ENCODE measurements at places on chromosomes 7 and 10.

DNA sequence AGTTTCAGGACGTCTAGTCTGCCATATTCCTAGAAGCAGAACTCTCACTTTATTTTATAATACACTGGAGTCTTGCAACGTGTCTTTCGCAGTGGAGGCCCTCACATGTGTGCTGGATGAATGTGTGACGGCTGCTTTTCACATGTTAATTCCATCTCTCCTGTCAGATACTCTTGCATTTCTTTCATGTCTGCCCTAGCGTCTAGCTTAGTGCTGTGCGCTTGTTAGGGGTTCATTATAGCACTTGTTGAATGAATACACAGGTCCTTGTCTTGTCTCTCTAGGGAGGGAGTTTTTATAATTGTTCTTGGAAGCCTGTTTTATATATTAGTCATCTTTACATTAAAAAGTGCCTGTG, 94.4 kb downstream of the MAP3K8 start:
- DNase-seq = no peak

DNA sequence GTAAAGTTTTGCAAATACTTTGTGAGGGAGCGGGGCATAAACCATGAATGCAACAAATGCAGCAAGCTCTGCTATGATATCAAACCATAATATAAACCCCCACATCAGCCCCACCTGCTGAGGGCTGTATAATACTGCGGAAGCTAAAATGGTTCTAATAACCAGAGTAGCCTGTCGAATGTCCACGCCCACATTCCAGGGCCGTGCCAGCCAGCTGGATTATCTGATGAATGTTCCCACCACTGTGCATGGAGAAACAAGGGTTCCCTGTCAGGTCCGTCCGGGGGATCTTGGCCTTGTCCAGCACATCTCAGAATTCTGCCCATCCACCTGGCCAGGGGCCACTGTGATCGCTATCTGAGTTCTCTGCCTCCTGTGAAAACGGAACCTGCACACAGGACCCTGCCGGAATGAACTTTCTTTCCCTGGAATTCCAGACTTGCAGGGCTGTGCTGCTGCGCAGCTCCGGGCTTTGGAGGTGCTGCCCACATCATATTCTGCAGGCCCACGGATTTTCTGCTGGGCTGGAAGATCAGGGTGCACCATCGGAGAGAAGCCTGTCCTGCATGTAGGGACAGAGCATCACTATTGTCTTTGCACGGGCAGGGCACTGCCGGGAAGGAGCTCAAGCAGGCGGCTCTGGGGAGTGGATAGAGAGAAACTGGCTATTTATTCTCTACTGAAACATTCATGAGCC, 77.0 kb upstream of the GNA12 start:
- no peak for DNase-seq

GRCh38 chr10:14507176-14507575, 176.5 kb upstream of the FRMD4A start:
- DNase-seq = no peak

DNA sequence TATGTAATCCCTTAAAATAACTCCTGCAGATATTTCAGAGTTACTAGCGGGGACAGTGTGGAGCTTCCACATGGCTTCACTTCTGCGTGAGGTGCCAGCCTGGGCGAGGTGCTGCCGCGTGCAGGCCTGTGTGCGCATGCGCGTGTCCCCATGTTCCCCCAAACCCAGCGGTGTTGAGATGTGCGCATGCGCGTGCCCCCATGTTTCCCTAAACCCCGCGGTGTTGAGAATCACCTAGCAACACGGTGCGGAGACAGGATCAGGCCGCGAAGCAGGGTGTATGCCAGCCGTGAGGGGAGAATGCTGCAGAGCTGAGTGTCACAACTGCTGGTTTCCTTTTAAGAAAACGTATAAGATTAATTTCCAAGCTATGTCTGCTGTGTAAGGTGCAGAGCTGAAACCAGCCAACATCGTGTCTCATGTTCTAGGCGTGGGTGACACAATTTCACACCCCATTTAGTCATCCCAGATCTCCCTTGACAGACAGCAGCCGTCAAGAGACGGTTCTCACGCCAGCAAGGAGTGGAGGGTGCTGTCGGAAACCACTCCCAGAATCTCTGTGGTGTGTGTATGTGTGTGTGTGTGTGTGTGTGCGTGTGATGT, 71.9 kb upstream of the ADARB2 start:
- DNase-seq = no peak

DNA sequence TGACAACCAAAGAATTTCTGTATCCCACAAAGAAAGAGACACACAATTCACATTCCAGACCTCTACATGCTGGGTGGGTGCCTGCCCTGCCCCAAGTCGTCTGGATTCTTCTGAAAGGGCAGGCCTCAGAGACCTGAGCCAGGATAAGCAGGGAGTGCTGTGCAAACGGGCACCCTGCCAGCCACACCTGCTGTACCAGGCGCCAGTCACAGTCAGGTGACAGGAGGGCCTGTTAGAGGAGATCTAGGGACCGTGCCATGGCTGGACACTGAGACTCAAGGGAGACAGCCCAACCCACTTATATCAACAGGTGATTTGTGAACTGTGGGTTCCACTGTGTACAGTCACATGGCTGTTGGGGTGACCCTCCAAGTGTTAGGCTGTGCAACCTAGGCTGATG, 103.1 kb upstream of the AFAP1L2 start:
- no peak for DNase-seq

- DNase-seq = no peak
Observed at GRCh38 chr10:26385443-26385842, 52.7 kb upstream of the APBB1IP start.

DNA sequence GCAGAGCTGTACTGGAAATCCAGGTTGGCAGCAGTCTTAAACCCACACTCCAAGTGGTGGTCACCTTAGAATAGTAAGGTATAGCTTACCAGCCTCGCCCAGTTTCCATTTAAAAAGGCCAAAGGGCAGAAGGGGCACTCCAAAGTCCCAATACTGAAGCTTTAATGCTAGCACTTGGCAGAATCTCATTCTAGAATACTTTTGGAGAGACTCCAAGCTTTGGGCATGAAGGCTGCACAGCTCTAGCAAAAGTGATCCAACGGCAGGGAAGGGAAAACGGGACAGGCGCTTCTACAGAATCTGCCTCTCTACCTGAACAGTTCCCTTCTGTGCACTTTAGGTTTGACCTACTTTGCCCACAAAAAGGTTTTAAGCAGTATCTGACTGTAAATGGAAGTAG, 19.7 kb downstream of the SMURF1 start:
- DNase-seq = no peak

DNA sequence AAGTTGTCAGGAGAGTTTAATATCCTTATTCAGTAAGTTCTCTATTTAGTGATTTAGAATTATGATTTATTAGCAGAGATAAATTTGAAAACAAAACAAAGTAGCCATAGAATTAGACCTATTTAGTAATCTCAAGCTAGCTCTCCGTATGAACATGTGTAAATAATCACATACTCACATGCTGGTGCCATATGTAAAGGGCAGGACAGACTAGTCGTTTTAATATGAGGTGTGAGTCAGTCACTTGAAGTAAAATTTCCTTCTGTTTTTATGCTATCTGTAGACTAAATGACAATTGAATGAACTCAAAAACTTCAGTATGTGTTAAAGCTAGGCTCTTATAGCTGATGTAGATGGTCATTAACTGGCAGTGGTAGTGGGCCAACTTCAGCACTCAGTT, 67.1 kb downstream of the WAC start:
- DNase-seq = no peak

DNA sequence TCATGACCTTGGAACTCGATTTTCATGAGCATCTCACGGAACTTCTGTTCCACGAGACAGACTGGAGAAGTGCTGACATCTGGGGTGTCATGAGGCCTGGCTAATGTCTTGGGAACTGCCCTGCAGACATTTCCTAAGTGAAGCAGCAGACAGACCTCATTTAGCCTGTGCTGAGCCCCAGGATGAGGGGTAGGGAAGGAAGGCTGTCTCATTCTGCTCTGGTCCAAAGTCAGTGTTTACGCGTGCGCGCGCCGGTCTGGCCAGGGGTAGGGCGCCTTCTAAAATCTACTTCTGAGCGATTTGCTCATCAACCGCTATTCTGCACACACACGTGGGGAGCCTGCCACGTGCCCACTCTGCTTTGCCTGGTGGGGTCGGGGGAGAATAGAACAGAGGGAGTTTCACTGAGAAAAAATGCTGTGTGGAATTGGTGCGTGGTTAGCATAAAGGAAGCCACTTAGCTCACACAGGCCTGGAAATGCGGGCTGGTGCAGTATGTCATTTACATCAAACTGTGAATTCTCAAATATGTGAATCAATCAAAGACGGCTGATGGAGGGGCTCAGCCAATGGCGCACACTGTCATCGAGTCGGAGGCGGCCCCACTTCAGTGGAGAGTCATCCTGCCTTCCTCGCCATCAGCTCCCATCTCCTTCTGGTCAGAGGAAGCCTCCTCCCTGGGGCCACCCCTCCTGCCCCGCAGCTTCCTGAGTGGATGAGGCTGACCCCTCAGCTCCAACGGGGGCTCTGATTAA, 335.1 kb downstream of the ADARB2 start:
- no peak for DNase-seq

GRCh38 chr10:61698968-61699655, 36.4 kb downstream of the CABCOCO1 start:
- no peak for DNase-seq

DNA sequence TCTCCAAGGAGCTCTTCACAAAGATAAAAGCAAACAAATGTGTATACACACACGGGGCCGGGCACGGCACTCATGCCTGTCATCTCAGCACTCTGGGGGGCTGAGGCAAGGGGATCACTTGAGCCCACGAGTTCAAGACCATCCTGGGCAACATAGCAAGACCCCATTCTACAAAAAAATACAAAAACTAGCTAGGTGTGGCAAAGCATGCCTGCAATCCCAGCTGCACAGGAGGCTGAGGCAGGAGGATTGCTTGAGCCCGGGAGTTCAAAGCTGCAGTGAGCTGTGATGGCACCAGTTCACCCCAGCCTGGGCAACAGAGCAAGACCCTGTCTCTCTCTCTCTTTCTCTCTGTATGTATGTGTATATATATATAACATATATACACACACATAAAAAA, 22.3 kb downstream of the TTYH3 start:
- no peak for DNase-seq

DNA sequence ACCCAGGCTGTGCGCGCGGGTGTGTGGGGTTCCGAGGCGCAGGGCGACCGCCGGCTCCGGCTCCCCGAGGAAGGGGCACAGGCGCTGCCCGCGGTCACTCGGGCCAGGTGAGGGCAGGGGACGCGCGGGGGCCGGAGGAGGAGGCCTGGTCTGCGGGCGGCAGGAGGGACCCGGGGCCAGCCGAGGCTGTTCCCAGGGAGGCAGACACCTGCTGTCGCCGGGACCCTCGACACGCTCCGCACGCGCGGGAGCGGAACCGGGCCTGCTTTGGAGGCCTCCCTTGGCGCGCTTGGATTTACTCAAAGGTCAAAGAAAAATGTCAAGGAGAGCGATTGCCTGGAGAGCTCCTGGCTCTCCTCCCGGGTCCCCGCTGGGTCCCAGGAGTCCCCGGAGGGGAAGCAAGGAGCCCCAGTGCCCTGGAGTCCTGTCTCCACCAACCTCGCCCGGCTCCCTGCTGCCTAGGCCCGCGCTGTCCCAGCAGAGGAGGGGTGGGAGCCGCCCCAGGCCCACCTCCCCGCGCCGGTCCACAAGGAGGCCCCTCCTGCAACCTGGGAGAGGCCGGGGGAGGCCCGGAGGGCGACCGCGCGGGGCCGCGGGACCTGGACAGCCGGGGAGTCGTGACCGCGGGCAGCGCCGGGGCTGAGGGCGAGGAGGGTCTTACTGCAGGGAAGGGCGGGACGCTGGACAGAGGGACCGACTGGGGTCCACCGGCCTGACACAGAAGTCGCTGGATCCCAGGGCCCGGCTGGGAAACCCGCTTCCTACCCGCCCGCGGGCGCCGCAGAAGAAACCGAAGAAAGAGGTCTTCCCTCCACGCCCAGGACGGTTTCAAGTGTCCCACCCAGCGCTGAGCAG, 348.9 kb downstream of the DNAJB6 start:
- no peak for DNase-seq

DNA sequence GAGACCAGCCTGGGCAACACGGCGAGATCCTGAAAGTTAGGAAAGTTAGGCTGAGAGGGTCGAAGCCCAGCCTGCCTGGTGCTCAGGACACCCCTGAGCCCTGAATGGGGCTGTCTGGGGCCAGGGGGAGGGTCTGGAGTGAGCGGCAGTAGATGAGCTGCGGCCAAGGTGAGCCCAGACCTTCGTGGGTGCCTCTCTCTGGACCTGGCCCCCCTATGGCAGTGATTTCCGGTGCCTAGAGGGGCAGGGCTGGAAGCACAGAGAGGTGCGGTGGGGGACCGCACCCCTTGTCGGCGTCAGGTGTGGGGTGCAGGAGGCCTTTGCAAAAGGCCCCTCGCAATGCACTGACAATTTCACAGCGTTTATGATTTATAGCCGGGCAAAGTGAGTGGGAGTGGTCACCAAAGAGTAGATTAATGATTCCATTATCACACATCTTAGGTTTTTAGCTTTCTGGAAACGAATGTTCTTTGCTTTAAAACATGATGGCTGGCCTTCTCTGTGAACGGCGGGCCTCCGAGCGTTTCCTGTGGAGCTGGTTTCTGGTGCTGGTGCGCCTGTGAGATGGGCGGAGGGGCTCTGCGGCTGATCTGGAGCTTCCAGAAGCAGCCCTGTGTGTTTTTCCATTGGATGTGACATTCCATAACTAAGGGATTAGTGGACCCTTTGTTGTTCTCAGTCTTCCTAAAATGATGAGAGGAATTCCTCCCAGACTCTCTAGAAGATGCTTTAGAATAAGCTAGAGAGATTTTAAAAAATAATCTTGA, 171.0 kb upstream of the ZNF32 start:
- no peak for DNase-seq

GRCh38 chr10:49356181-49356580, 39.7 kb downstream of the DRGX start:
- DNase-seq = no peak

GRCh38 chr7:159094919-159095915, 49.5 kb downstream of the VIPR2 start:
- DNase-seq = no peak

DNA sequence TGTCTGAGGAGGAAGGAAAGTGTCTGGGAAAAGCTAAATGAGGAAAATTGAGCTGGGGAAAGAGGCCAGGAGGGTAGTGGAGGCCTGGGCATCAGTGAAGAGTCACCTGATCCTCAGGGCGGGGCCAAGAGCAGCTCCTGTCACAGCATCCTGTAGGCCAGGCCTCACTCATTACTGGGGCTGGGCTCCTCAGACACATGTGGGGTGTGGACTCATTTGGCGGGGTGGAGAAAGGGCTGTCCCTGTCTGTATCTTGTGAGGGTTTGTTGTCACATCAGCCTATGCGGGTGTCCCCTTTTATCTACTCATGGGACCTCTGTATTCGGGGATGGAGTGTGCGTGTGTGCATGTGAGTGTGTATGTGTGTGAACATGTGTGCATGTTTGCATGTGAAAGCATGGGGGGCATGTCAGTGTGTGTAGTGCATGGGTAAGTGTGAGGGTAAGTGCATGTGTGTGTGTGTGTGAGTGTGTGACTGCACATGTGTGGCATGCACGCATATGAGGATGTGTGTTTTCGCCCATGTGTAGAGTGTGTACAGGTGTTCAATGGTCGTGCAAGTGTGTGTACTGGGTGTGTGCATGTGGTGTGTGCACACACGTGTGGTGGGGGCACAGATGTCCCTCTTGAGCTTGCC, 67.8 kb downstream of the RAMP3 start:
- DNase-seq = no peak

- DNase-seq = no peak
Observed at GRCh38 chr7:148774471-148774870, 75.8 kb downstream of the CUL1 start.

All from stimulated activated CD8-positive, alpha-beta memory T cell treated with anti-CD3 and anti-CD28 coated beads, Interleukin-2, amount 100 ng/mL, for 1 hour (primary cell).